ENCODE measurements at places on chromosomes 2 and 18. TPM values are rescaled to one million over a fixed set of nuclear protein-coding genes. Genes with fewer than 3 reads are reported as not detected.
A peak's percentile ranks its signal among the peaks of the same experiment; 100 is the strongest.

Gene MDH1
- total RNA-seq, result 113 TPM

- DNase-seq, result no peak
Measured at GRCh38 chr2:71494091-71494490, 40.7 kb downstream of the DYSF start.

DNA sequence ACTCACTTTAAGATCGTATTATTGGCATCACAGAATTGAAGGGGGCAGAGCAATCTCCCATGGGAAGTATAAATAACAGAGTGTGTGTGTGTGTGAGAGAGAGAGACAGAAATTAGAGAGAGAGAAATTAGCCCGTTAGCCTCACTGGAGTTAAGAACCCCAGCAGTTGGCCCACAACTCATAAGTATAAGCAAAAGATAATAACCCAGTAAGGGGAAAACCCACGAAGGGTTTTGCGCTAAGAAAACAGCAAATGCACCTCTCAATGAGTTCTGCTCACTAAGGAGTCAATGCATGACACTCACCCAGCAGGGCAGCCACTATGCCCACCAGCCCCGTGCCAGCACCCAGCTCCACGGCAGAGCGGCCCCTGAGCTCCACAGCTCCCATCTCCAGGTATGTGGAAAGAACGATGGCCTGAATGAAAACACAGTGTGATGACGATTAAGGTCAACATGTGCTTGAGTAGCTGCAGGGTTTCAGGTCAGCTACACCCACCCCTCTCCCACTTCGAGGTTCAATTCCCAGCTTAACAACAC is 3.6 kb downstream of the METTL21A start:
- no peak for DNase-seq

GRCh38 chr2:232400256-232401015 is 6.2 kb upstream of the ALPG start:
- no peak for DNase-seq

Gene CD28
- 0.20 TPM for total RNA-seq

DNA sequence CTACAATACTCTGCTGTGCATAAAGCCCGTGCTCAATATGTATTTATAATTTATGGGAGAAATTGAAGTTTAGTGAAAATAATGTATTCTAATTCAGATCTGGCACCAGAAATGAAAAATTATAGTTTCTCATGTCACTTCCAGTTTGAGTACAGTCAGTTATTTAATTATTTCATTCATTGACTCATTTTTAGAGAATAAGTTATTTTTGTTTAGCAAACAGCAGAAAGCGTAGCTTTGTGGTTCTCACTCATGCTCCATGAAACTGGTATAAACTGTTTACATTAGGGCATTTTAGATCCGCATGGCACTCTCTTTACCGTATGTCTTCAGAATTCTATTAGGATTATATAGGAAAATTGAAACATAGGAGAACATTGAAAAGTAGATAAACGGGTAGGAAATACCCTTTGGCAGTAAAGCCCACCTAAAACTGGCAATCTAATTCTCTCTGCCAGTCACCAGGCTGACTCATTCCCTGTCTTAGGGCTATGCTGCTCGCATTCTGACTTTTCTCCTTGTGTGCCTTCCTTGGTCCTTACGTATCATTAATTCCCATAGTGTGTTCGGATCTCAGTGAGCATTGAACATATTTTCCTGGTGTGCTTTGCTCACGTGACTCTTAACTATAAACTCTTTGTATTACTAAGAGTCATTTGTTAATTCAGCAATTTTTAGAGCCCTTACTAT is 106.0 kb downstream of the ZNF236 start:
- no peak for DNase-seq

DNA sequence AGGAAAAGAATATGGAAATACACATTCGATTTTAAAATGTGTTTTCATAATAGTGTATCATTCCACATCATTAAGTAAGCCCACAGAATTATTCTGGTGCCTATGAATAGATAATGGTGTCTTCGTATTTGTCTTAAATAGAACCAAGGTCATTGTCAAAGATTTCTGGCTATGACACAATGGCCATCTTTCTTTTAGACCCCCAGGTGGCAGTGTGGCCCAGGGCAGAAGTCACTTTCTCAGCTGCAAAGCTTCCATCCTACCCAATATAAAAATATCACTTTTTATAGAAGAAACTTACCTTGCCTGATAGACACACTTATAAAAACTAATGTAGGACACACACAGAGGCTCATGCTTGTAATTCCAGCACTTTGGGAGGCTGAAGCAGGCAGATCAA is 57.5 kb downstream of the ZRANB3 start:
- DNase-seq, result peak; percentile 51

GRCh38 chr2:179605341-179605740 is 256.1 kb downstream of the ZNF385B start:
- no peak for DNase-seq

Gene LOXL3
- total RNA-seq, result 1.2 TPM

GRCh38 chr2:55519938-55520885 is 694 bp downstream of the CFAP36 start:
- peak; percentile 28 for DNase-seq

DNA sequence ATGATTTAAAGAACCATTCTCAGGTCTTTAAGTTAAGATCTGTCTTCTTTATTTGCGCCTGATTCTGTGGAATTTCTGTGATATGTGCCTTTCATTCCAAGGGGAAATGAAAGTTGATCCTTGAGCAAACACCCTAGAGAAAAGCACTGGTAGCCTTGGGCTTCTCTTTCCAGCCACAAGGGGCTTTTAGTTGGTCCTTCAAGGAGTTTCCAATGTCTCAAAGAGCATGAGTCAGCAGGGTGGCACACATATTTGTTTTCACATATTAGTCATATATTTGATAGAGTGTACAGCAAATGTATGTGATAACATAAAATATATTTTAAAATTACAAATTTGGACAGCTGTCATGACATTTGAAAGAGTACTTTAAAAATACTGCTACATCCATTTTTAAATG is 339.5 kb downstream of the TXNL1 start:
- DNase-seq, result no peak

DNA sequence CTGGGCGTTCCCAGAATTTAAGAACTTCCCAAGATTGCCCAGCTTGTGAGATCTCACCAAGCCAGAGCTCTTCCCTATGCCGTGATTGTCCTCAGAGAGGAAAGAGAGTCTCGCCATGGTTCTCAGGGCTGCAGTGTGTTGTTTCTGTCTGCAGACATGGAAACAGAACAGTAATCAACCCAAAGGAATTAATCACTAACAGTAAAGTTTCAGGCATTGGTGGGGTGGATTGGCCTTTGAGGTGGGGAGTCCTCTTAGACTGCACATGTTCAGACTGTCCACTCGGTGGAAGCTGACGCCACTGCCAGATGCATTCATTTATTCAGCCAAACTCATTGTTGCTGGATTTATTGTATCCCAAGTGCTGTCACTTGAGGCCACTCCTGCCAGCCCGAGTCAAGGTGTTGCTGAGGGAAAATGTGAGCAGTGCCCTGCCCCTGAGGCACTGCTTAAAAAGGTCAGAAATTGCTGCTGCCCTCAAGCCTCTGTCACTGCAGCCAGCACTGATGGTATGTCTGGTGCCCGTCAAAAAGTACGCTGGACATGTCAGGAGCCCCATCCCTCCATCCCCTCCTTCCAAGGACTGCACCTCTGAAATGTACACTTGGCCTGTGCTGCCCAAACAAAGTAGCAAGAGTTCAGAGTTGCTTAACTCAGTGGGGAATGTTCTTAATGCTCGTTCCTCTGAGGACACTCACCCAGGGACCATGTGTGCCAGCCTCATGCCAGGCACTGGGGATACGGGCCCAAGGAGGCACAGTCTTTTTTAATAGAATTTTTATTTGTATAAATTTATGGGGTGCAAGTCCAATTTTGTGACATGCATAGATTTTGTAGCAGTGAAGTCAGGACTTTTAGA is 201.0 kb downstream of the GLI2 start:
- DNase-seq, result no peak

DNA sequence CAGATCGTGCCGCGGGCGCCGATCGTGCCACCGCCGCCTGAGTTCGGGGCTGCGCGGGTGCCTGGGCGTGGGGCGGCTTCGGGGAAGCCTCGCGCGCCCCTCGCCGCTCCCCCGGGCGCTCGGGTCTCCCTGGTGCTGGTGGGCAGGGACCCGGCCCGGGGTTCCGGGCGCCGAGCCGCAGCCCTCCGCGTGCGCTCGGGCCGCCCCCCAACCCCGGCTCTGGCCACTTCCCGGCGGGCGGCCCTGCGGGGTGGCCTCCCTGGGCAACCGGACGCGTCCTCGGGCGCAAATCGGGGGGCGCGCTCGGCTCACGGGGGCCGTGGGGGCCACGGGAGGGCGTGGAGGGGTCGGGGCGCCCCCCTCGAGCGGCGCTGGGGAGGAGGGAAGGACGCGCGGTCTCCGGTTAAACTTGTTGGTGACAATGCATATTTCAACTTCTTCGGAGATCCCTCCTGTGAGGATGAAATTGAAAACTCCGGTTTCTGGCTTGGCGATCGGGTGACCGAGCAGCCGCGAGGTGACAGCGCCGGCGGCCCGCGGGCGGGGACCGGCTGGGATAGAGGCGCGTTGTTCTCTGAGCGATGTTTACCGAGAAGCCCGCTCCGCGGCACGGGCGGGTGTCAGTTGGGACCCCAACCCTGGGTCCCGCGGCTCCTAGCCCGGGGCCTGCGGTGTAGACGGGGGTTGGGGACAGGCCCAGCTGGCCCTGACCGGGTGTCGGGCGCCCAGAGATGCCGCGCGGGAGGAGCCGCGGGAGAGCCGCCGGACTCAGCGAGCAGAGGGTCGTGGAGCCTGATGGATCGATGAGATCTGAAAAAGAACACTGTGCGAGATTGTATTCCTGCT is 676 bp downstream of the SH3BP4 start:
- DNase-seq, result no peak

GRCh38 chr2:76599732-76600368 is 889.1 kb upstream of the GCFC2 start:
- peak; percentile 69 for DNase-seq

- DNase-seq, result peak; percentile 87
Measured at GRCh38 chr2:221423210-221423804, 148.8 kb downstream of the EPHA4 start.

DNA sequence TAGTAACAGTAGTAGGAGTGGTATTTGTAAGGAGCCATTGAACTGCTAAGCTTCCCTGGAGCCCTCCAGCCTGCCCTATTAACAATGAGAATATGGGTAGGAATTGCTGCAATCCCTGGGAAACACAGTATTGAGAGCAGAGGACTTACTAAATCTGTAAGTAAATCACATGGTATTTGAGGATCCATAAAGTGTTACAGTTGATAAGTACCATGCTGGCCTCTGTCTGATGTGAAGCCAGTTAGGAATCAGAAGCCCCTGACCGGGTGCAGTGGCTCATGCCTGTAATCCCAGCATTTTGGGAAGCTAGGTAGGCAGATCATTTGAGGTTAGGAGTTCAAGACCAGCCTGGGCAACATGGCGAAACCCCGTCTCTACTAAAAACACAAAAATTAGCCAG is 224.6 kb downstream of the C1D start:
- DNase-seq, result no peak

- no peak for DNase-seq
Measured at GRCh38 chr2:195601361-195601760, 55.7 kb upstream of the SLC39A10 start.

GRCh38 chr2:238916176-238916874 is 68.4 kb downstream of the TWIST2 start:
- DNase-seq, result no peak

GRCh38 chr18:79805926-79806487 is 8.3 kb downstream of the KCNG2 start:
- DNase-seq, result no peak

Gene RNPEPL1
- 19.8 TPM for total RNA-seq

Gene CCDC85A
- 1.4 TPM for total RNA-seq

Gene ERBB4
- under 0.01 TPM for total RNA-seq

DNA sequence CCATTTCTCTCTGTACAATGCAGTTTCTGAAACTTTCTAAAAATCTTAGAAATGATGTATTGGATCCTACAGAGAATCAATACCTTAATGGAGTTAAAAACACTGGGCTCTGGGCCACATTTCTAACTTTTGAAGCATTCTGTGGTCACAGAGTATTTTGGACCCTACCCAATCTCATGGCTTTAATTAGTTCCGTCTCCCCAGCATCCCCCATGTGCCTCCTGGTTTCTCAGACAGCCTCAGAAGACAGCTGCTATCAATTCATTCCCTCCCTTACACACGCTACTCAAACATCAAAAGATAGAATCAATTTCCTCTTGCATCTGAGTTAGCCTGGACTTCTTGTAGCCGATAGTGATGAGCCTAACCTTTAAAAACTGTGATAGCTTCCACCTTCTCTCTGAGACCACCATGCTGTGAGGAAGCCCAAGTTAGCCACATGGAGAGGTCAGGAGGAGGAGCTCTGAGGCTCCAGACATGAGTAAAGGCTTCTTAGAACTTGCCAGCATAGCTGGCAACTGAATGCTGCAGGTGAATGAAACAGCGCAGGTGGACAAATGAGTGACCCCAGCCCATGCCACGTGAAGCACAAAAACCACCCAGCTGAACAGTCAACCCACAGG is 10.4 kb downstream of the ADCY3 start:
- DNase-seq, result no peak

- peak; percentile 20 for DNase-seq
Measured at GRCh38 chr2:37871456-37872191, 53.5 kb upstream of the RMDN2 start.

DNA sequence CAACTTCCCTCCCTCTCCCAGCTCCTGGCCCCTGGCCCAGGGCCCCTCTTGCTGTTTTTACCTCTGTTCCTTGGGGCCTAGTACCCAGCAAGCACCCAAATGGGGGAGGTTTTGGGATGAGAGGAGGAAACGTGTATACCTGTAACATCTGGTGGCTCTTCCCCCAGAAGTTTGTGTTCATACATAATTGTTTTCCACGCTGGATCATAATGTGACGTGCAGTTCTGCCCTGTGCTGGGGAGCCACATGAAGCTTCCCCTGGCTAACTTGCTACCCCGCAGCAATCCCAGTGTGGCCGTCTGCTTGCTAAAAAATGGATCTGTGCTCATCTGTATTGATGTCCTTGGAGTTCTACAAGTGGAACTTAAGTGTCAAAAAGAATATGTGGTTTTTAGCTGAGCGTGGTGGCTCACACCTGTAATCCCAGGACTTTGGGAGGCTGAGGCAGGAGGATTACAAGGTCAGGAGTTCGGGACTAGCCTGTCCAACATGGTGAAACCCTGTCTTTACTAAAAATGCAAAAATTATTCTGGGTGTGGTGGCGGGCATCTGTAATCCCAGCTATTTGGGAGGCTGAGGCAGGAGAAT is 36.5 kb downstream of the ANO7 start:
- no peak for DNase-seq

DNA sequence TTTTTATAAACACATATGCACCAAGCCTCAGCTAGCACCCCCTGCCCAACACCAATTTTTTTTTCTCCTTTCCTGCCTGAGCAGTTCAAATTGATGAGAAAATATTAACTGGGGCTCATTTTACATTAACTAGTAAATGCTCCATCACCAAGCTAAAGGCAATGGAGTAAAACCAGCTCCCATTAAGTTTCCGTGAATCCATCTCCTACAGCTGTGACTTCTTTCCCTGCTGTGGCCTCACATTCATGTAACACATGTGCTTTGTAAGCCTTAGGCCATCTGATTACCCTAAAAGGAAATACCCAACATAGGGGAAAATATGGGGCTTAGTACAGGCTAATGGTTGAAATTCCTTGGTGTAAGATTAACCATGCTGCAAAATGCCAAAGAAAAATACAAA is 60.8 kb downstream of the DNER start:
- DNase-seq, result no peak

All from lung microvascular endothelial cell (primary cell).